ENCODE measurements at places on chromosomes 7 and 10.

- DNase-seq: no peak
These were observed 103.6 kb downstream of the SMURF1 start for GRCh38 chr7:99040104-99040958.

- no peak for DNase-seq
These were observed 68.5 kb downstream of the GNAT3 start for GRCh38 chr7:80443325-80443724.

- no peak for DNase-seq
These were observed 19.6 kb upstream of the SMNDC1 start for GRCh38 chr10:110324201-110324804.

GRCh38 chr10:125274961-125275360 is 114.6 kb upstream of the CTBP2 start:
- DNase-seq: no peak

DNA sequence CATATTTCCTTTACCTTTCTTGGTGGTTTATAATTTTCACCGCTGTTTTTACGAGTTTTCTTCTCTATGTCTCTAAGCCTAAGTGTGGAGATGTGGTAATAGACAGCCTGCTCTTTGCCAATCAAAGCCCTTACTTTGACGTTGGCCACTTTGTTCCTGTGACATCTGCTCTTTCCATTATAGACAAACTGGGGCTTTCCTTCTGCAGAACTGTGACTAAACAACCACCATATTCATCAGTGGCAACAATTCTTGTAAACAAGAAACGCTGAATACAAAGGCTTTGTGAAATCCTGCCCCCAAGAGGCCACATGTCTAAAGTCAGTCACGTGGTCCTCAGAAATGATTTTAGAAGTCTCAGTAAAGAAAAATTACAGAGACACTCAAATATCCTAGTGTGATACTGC is 59.6 kb upstream of the CAPZA2 start:
- no peak for DNase-seq

GRCh38 chr7:85135977-85136376 is 50.9 kb downstream of the SEMA3D start:
- no peak for DNase-seq

- DNase-seq: no peak
These were observed 207.9 kb downstream of the PAXIP1 start for GRCh38 chr7:154795014-154795413.

GRCh38 chr7:157423886-157424565 is 87.2 kb downstream of the DNAJB6 start:
- DNase-seq: peak; percentile 51

DNA sequence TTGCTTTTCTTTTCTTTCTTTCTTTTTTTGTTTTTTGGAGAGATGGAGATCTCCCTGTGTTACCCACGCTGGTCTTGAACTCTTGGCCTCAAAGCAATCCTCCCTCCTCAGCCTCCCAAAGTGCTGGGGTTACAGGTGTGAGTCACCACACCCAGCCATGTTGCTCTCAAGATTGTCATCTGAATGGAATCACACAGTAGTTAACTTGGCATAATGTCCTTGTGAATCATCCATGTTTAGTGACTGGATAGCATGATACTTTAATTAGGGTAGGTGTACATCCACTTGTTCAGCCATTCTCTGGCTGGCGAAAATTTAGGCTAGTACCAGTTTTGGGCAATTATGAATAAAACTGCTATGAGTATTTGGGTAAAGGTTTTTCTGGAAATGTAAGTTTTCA is 15.4 kb upstream of the GRB10 start:
- DNase-seq: no peak

DNA sequence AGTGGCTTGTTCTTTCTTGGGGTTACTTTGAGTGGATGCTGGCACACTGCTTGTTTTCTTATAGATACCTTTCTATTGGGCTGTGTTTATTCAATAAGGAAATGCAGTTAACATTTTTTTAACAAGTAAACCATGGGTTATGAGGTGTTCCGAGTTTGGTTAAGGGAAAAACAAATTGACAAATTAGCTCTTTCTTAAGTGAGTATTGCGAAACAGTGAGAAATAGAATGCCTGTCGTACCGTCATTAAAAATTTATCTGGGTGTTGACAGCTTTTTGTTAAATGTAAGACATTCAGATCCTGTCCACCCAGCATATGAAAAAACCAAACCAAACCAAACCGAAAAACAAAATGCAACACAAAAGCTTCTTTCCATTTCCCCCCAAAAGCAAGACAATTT is 6.2 kb downstream of the CUX1 start:
- DNase-seq: no peak

GRCh38 chr7:140364819-140365218 is 33.5 kb downstream of the SLC37A3 start:
- no peak for DNase-seq

DNA sequence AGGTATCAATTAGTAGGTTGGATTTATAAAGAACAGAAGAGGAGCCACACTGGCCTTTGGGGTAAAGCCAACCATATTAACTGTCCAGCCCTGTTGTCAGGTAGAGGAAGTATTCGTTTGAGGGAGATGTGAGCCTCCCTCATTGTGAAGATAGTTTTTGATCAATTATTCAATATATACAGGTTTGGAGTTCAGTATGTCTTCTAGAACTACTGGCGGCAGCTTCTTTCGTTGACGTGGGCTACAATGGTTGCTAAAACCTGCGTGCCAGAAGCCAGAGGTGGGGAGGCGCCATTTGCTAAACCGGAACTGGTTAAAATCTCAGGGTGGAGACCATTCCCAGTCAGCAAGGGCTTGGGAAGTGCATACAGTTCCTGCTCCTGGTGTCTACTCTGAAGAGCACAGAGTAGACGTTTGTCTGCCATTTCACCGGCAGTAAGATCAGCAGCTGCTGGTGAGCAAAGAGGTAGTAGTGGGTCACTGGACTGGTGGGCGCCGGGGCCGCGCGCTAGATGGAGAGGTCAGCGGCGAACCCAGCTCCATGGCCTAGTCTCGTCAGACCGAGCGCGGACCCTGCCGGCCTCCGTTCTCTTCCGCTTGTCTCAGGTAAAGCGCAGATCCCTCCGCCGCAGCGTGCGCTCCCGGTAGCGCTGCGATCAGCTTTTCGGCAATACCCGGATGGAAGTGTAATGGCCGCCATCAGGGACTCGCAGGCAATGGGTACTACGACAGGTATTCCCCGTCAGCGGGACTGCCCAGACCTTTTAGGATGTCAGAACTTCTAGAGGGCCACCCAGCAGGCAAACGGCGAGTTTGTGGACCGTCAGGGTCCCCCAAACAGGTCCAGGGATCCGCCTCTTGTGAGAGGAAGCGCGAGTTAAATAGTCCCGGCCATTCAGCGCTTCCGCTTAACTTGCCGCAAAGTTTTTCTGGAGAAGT is at the start of gene ZNF518A:
TSS of gene ZNF518A (plus strand) at position 911 of the 939 bp plus-strand sequence. CDS start 26,026 bp downstream, outside the sequence.
- DNase-seq: peak; percentile 93

GRCh38 chr7:101169838-101170551 is 4.6 kb upstream of the VGF start:
- DNase-seq: no peak

GRCh38 chr10:25766687-25767221 is 167.3 kb upstream of the MYO3A start:
- no peak for DNase-seq

GRCh38 chr10:114879093-114879492 is 57.5 kb downstream of the FHIP2A start:
- DNase-seq: no peak

GRCh38 chr7:134637441-134637840 is 9.2 kb upstream of the BPGM start:
- DNase-seq: no peak

- peak; percentile 16 for DNase-seq
These were observed 40.7 kb upstream of the ZMIZ1 start for GRCh38 chr10:79028056-79028430.

DNA sequence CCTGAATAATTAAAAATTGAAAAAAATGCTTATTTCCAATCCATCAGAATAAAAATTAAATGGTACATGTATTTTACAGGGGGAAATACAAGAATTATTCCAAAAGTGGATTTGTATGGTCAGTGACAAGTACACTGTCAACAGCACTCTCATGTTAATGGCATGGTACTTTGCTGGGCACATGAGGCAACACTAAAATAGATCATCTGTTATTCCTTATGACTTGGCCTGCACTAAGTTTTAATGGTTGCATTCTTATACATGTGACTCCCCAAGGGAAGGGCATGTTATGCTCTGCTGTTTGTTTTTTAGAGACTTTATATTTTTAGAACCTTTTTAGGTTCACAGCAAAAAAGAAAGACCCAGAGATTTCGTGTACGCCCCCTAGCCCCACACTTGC is 128.3 kb downstream of the CPEB3 start:
- DNase-seq: no peak

GRCh38 chr7:4642468-4643203 is 39.5 kb upstream of the FOXK1 start:
- no peak for DNase-seq

DNA sequence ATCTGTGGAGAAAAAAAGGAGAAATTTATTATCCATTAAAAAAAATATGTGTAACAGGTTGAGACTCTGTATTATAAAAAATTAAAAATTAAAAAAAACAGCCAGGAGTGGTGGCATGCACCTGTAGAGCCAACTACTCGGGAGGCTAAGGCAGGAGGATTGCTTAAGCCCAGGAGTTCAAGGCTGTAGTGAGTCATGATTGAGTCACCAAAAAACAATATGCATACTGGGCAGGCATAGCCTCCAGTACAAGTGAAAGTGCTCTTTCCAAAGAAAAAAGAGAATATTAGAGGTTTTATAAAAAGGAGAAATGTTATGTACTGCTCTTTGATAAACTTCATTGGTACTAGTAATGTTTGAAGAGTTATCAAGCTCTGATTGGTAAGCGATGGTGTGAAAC is 647.1 kb upstream of the ZWINT start:
- no peak for DNase-seq

DNA sequence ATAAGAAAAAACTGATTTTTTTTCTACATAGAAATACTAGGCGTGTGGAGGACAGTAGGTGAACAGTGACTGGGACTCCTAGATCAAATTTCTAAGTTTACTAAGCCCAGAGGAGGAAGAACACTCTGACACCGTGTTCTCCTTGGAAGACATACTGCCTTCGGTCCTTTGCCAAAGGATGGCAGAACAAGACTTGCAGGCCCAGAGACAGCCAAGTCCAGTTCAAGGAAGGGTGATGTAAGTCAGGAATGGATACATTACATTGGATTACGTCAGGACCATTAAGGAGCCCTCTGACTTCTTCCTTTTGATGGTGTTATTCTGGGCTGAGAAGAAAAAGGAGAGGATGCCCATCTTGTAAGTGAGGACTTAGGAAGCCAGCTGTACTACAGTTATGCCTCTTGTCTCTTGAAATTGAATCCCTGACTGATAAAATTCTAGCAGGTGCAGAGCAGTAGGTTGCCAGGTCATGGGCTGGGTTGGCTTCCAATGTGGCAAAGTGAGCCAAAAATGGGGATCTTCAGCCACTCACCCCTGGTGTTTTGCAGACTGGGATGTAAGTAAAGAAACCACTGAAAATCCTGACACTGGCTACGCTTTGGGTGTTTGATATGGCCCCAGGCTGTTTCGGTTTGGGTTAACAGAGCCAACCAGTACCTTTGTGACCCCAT is 45.1 kb downstream of the RELN start:
- DNase-seq: no peak

DNA sequence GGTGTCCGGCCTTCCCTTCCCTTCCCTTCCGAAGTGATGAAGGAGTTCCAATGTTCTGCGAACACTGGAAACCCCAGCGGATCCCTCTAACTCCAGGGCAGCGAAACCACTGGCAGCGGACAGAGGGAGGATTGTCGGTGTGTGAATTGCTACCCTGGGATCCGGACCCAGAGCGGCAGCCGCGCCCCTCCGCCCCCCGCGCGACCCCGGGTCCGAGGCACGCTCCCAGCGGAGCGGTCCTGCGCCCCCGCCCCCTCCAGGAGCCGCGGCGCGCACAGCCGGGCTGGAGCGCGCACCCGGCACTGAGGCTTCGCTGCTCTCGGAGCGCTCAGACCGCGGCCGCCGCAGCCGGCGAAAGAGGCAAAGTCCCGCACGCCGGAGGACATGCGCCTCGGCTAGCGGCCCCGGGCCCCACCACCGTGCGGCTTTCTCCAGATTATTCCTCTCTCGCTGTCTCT is at the start of gene PTPRZ1:
TSS of gene PTPRZ1 (plus strand) at position 331 of the 458 bp plus-strand sequence. CDS start 339 bp downstream, outside the sequence.
- DNase-seq: peak; percentile 42

DNA sequence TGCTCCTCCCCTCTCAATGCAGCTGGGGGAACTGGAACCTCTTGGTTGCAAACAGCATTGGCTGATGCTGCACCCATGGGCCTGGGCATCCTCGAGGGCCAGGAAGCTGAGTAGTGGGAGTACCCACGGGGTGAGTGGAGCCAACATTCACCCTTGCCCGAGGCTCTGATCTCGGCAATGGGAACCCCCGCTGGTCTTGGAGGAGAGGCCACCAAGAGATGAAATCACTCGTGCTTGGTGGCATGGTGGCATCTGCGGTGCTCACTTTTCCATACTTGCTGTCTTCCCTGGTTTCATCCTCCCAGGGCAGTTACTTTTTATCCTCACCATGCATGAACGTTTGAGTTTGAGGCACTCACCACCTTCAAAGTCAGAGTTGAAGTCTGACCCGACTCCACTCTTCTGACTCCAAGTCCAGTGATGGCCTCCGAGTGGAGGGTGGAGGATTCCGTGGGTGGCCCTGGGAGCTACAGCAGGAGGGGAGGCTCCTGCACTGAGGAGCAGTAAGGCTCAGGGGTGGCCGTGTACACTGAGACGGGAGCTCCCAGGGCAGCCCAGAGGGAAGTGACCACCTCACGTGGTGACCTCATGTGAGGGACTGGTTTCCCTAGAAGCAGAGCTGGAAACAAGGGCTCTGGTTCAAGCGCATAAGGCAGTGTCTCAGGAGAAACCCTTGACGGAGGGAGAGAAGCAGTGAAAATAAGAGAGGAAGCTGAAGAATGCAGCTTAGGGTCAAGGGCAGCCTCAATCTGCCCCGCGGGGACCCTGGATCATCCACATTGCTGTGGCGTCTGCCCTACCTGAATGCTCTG is 349.1 kb downstream of the TCERG1L start:
- no peak for DNase-seq

DNA sequence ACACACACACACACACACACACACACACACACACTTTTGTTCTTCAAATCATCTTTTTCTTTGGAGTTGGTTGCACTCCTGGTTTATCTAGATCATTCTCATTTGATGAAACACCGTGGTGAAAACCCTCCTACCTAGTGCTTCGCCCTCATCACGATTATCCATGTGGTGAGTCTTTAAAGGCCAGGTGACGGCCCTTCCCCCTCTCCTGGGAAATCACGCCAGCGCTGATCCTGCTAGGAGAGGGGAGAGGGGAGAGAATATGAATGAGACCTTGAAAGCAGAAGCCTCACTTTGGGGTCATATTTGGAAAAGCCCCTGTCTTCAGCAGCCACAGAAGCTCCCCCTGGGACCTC is 103.9 kb upstream of the LRRC4 start:
- DNase-seq: no peak
